ENCODE measurements at places on chromosomes 13 and 19.

GRCh38 chr13:21672287-21672680 lies 1.4 kb downstream of the FGF9 start:
- no peak for DNase-seq

DNA sequence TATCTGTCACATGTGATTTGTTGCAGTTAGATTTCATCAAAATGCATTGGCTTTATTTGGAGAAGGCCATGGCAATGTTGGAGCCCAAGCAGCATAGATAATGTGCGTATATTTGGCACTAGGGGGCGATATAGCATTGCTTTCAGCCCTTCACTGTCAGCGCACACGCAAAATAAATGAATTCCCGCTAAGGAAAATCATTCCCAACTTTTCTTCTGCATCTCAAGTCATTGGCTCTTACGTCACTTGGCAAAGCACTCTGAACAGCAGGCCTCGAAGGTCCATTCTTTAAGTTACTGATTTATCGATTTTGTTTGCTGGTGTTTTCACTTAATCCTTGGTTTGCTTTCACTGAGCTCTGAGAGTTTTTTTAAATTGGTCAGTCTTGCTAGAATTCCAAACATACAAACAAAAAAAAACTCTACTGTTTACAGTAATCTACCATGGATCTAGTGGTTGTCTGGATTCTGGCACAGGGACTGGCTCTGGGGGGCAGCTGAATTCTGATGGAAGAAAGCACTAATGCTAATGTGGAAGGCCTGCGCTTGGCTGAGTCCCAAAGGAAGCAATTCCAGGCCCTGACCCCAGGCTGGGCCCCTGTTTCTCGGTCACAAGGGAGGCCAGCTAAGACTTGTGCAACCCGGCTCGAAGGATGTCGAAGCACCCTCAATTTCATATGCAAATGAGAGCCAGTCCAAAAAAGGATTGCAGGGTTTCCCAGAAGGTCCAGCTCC lies 97.7 kb upstream of the IPO5 start:
- no peak for DNase-seq

DNA sequence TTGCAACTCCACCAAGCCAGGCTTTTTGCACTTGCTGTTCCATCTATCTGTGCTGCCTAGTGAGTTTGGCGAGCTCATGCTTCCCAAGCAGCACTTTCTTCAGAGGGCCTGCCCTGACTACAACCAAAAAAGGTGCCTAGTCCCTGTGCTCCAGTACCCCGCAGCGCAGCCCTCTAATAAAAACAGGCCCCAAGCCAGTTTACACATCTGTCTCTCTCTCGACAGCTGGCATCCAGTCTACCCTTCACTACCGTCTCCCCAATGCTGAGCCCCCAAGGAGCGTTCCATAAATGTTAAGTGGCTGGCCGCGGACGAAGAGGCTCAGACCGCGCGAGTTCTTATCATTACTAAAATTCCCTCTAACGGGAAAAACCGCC lies 512 bp downstream of the MED4 start:
- no peak for DNase-seq

DNA sequence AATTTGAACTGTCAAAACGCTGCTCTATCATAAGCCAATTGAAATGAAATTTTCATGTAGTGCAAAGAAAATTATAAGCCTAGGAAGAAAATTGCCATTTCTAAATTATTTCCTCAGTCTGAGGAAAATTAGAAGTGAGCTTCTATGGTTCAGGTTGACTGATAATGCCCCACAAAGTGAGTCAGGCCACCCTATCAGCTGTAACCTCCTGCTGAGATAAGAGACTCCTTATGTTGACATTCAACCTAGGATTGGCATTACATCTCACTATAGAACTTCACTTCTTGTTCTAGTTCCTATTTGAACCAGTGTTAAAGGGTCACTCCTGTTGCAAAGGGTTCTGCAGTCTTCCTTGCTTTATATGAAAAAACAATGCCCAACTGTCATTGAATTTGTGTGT lies 32.6 kb upstream of the RFC3 start:
- DNase-seq: no peak

- no peak for DNase-seq
Observed at GRCh38 chr13:107531816-107532215, 683.5 kb downstream of the LIG4 start.

DNA sequence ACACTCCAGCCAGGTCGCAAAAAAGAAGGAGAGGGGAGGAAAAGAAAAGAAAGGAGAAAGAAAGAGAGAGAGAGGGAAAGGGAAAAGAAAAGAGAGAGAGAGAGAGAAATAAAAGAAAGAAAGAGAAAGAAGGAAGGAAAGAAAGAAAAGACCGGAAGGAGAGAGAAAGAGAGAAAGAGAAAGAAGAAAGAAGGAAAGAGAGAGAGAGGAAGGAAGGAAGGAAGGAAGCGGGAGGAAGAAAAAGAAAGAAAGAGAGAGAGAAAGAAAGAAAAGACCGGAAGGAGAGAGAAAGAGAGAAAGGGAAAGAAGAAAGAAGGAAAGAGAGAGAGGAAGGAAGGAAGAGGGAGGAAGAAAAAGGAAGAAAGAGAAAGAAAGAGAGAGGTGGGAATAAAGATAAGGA lies 320.8 kb downstream of the SHISA2 start:
- no peak for DNase-seq

GRCh38 chr13:45792827-45793303 lies 58.7 kb downstream of the SIAH3 start:
- DNase-seq: no peak

DNA sequence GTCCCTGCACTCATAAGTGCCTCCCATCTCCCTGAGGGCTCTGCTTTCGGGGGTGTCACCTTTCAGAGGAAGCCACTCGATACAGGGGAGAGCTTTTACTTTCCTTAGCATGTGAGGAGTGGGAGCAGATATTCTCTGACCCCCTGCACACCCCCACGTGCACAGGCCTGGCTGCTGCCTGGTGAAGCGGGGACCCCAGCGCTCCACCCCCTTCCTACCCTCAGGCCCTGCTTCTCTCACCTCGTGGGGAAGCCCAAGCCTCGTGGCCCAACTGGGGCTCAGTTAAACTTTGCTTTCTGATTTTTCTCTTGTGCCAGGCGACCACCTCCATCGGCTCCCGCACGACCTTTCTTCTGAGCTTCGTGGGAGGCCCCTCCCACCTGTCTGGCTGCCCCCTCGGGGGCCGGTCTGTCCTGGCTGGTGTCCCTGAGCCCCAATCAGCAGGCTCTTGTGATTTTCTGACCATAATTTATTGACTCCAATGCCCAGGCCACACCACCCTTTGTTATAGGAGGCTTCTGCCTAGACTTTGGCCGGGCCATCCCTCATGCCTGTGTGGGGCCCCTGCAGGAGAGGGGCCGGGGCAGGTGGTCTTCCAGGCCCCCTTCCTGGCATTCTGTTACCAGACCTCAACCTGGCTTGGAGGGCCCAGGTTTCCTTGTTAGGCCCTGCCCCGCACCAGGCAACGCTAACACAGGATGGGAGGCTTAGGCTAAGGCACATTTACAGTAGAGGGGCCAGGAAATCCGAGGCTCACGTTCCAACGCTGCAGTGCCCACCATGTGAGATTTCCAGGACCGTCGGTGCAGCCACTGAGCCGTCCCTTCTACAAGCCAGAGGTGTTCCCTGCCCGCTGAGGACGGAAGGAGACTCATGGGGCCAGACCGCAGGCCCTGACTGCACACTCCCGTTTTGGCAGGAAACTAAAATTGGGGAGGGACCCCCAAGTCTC lies 3.7 kb downstream of the TMED1 start:
- DNase-seq: no peak

DNA sequence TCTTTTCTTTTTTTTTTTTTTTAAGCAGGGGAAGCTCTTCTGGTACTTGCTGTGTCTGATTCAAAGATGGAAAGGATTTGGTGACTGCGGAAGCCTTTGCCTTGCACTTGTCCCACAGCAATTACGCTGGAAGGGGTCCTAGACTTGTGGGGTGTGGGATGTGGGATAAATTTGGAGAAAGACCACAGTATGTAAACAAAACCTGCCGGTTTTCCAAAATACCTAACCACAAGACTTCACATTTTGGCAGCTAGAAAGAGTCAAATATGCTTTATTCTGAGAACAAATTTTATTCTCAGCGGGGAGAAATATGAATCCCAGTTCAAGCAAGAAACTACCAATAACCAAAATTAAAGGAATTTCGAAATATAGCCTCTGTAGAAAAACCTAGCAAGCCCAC lies 176.5 kb downstream of the SPRY2 start:
- DNase-seq: no peak

DNA sequence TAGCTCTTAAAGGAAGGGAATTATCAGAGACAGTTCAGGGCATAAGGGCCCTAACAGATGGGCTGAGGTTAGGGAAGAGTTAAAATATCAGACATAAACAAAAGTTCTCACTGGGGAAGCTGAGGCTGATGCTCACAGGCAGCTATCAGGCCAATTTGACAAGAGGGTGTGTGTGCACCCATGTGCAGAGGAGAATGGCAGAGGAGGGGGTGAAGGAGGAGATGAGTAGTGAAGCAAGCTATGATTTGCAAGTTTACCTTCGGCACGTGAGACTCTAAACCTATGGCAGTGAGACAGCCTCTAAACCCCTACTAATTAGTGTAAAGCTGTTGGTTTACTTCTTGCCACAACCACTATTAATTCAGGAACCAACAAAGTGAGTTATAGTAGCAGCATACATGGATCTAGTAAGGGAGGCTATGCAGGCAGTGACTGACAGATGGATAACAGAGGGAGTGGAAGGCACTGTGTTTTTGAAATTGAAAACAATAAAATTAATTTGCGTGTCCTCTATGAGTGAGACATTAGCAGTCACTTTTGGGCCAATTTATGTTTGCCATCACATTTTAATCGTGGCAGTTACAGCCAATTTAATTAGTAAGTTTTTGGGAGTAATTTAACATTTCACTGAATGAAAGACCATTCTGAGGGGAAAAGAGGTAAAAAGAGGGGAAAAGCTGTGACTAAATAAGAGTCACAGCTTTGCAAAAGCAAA lies 99.6 kb upstream of the HTR2A start:
- no peak for DNase-seq

DNA sequence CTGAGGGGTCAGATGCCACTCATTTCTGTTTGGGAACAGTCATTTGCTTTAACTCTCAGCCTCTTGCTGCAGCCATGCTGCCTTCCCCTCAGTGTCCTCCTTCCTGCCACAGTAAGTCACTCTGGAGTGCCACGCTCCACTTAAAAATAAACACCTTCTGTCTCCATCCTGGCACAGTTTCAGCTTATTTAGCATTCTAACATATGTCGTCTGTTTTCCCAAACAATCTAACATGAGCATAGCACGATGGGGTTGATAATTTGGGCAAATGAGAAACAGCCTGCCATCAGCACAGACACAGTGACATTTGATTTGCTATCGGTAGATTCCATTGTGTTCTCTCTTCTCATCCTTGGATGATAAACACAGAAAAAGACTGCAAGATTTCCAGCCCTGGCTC lies 768.6 kb downstream of the UQCRFS1 start:
- DNase-seq: no peak

GRCh38 chr13:51287758-51288157 lies 51.7 kb upstream of the SERPINE3 start:
- no peak for DNase-seq

DNA sequence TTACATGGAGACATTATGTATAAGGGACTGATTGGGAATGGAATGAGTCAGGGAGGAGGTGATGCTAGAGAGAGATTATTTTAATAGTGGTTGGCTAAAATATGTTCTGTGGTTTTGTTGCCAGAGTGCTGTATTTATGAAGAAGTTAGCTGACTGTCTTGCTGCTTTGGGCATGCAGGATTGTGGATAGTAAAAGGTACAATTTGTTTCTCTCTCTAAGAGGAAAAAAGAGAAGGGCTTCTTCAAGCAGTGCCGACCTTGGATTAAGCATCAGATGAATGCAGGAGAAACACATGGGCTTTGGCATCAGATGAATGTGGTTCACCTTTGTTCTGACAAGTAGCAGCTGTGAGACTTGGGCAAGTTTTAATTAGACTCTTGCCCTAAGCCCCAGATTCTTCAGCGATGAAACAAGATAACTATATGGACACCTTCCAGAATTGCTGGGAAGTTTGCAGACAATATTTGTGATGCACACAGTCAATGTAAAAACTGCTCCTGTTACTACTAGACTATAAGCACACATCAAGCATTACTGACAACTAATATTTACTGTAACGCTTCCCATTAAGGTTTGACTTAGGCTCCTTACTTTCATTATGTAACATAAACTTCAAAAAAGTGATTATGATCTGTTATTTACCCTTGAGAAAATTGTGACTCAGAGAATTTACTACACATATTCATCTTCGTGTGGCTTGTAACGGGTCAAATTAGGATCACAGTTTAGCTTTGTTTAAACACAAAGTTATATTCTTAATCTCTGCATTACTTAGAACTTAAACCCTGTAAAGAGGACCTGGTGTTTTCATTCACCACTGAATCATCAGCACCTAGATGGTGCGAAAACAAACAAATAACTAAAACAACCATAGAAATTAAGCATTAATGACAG lies 824.0 kb downstream of the PCDH9 start:
- DNase-seq: no peak

- no peak for DNase-seq
Observed at GRCh38 chr13:73998631-73999030, 135.6 kb downstream of the KLF12 start.

DNA sequence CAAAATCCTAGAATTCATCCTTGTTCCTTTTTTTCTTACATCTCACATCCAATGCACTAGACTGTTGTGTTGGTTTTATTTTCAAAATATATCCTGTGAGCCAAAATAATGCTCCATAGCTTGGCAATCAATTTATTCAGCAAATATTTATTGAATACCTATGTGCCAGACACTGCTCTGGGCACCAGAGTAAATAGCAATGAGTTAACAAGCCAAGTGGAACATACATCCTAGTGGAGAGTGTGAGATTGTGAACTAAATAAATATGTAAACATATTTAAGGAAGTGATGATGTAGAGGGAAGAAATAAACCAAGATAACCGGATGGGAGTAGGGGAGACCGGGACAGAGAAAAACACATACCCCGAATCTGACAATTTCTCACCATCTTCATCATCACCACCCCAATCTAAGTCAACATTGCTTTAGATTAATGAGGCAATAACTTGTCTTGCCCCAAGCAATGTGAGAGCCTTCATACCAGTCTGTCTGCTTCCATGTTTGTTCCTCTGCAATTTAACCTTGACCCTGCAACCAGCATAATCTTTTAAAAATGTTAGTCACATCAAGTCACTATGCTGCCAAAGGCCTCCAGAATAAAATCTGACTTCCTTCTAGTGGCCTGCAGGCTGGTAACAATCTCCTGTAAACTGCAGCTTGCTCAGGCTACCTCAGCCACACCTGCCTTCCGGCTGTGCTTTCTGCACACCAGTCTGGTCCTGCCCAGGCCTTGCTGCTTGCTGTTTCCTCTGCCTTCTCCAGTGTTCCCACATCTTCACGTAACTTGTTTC lies 199.2 kb downstream of the DLEU7 start:
- DNase-seq: no peak

GRCh38 chr19:2312820-2313501 lies 5.0 kb upstream of the LINGO3 start:
- no peak for DNase-seq

Data from cortex of kidney (tissue), 1 donor.